Stimulated activated CD4-positive, alpha-beta T cell treated with anti-CD3 and anti-CD28 coated beads, Interleukin-4, amount 100 ng/mL, for 4 hours (primary cell): ENCODE measurements at places on chromosomes 12 and 14.

DNA sequence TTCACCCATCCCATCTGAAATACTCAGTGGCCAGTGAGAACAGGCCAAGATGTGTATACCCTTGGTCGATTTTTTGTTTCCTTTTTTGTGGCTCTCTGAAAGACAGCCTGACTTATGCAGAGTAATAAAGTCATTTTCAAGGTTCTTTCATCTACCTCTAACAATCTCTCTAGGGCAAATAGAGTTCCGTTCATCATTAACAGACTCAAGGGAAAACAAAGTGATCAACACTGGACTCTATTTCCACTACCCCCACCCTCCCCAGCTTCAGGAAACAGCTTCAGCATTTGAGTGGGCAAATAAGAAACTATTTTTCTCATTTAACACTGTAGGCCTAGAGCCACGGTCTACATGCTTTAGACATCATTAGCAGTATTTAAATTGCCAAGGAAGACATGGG is 15.9 kb downstream of the PRKAB1 start:
- DNase-seq = no peak

GRCh38 chr12:116187151-116187511 is 90.4 kb downstream of the MED13L start:
- DNase-seq = no peak

DNA sequence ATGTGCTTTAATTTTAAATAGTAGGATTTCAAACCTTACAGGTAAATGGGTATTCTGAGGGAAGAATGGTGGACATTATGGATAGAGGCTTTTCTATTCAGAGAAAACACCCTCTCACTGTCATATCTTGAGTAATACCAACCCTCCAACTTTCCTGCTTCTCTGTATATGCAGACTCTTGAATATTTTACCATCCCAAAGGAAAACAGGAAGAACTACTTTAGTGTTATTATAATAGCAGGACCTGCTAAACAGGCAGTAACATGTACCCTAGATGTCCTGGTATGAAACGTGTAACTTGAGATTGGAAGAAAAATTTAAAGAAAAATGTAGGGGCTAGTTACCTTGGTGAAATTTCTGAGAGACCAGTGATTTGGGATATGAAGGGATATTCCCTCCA is 82.9 kb upstream of the TRHDE start:
- DNase-seq = no peak

- DNase-seq = no peak
Observed at GRCh38 chr12:81811061-81811777, 52.1 kb upstream of the PPFIA2 start.

- no peak for DNase-seq
Observed at GRCh38 chr12:48716168-48716492, 377 bp downstream of the CCNT1 start.

GRCh38 chr12:132272711-132273110 is 56.7 kb downstream of the GALNT9 start:
- DNase-seq = no peak

DNA sequence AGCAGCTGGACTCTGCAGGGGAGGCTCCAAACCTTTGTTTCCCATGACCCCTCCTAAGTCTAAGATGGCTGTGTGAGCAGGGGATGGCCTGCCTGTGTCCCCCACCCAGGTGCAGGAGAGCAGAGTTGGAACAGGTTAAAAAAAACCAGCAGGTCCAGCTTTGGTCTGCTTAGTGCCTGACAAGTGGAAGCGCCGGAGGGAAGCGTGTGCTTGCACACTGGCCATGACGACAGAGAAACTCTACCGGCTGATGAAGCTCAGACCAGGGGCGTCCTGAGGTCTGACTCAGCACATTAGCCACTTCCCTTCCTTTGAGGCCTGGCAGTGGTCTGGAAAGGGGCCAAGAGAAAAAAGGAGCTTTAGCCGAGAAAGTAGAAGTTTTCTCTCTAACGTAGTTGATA is 280.1 kb downstream of the VRK1 start:
- no peak for DNase-seq

- no peak for DNase-seq
Observed at GRCh38 chr14:103593577-103593976, 30.8 kb downstream of the COA8 start.

GRCh38 chr14:50770586-50770985 is 60.4 kb downstream of the NIN start:
- no peak for DNase-seq

DNA sequence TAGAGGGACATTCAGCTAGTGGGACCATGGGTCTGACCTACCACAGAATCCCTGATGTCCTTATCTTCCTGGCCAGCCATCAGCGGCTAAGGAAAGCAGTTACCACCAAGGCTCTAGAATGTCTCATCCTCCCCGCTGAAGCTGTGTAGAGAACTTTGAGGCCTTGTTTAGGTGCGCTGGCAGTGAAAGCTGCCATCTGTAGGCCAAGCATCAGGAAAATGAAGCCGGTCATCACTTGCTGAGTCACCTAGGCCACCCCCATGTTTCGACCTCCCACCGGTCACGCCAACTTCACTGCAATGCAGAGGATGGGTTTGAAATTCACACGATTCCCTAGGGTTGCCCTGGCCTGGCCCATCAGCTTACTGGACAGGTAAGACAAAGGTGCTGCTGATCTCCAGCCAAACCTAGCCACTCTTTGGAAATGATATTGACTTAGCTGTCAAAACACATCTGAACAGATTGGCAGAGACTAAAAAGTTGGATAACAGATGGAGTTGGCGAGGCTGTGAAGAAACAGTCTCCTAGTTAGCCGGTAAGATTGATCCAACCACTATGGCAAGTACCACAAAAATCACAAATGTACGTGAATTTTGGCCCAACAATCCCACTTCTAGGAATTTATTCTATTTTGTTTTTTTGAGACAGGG is 52.0 kb downstream of the NOS1 start:
- no peak for DNase-seq

GRCh38 chr12:85445060-85445938 is 165.3 kb downstream of the ALX1 start:
- DNase-seq = no peak
